ENCODE measurements at places on chromosomes 1 and 21.
A peak's percentile ranks its signal among the peaks of the same experiment; 100 is the strongest.

- no peak for DNase-seq
Observed at GRCh38 chr21:15986277-15986676, 256.5 kb downstream of the USP25 start.

GRCh38 chr21:42367367-42368165 is 1.2 kb upstream of the TFF1 start:
- DNase-seq, result no peak

GRCh38 chr1:192435704-192436103 is 118.9 kb downstream of the RGS21 start:
- DNase-seq, result no peak

DNA sequence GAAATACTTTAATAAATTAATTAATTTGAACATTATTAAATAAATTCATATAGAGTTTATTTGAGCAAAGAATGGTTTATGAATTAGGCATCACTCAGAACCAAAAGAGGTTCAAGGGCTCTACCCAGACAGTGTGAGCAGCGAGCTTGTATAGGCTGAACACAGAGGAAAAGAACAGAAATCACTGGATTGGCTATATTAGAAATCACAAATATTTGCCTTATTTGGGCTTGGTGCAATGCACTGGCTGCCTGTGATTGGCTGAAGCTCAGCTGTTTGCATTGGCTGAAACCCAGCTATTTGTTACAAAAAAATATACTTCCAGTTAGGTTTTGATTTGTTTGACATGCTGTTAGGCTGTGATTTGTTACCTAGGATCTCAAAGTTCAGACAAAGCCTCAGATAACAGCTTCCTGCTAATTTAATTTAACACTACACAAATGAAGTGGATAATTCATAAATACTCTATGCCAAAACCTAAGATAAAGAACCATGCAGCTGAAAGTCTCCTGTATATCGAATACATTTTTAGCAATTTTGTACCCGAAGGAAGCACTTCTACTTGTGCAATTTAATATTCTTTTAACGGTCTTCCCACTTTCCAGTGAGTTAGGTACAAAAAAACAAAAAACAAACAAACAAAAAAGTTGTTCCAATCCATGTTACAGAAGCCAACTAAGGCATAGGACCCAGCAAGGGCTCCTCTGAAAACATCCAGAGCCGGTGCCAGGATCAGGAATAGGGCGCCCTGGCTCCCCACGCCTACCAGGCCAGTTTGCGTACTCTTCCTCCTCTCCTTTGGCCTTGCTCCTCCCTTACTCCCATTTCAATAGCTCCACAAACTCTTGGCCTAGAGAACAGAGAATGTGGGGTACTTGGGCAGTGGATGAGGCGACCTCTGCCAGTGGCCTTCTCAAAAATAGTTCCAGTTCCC is 179.1 kb downstream of the DUSP10 start:
- DNase-seq, result no peak

- DNase-seq, result no peak
Observed at GRCh38 chr1:184753608-184754475, 816 bp downstream of the EDEM3 start.

GRCh38 chr1:23384312-23385058 is 14.8 kb upstream of the ZNF436 start:
- no peak for DNase-seq

DNA sequence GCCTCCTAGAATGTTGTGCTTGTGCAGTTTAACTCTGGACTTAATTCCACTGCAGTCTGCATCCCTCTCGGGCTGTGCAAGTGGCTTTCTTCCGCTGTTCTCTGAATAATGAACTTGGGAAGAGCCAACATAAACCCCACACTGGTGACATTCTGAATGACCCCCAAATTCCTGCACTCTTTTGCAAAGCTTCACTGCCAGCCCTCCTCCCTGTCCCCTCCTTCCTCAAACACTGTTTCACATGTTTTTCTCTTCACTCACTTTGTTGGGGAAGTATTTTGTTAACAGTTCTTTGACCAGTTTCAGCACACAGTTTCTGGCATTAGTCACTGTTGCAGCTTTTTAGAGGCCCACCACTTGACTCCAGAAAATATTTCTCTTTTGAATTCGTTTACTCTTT is 39.7 kb downstream of the GNG12 start:
- no peak for DNase-seq

- no peak for DNase-seq
Observed at GRCh38 chr1:109398343-109399225, 866 bp upstream of the SORT1 start.

- peak; percentile 53 for DNase-seq
Observed at GRCh38 chr1:10685808-10686403, 110.5 kb downstream of the CASZ1 start.

Data from ovary (tissue), 10 donors.